ENCODE measurements at places on chromosomes 3 and 15. TPM values are rescaled to one million over a fixed set of nuclear protein-coding genes. Genes with fewer than 3 reads are reported as not detected.

DNA sequence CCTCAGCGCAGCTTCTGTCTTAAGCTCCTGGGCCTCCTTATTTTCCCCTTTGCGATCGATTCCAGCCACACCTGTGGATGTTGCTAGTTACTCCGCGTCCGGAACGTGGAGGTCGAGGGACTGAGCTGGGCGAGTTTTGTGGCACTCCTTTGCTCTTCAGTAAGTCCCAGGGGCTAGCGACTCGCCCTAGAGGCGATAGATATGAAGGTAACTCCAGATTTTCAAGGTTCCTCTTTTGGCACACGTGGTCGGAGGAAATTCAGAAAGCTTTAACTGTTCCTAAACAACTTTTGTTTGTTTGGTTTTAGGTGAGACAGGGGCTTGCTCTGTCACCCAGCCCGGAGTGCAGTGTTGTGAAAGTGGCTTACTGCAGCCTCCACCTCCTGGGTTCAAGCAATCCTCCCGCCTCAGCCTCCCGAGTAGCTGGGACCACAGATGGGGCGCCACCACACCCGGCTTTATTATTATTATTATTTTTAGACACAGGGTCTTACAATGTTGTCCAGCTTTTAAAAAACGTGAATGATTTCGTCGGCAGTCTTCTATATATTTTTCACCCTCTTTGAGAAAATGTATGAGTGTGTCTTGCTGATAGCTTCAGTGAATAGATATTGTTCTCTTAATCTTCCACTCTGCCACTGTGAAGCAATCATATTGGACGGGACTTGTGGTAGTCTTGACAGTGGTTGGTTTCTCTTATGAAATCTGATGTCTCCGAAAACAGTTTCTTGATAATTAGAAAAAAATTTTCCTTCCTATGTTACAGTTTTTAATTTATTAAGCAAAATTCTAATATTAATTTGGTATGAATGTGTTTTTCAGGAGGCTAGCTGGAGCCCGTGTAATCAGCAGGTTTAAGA lies 785 bp downstream of the MFSD1 start:
- H3K27me3 ChIP-seq = peaks cover 17% of the 10 kb centered on the region
- peak overlapping the region; percentile 83 for H3K27ac ChIP-seq
- peaks cover 3% of the 10 kb centered on the region for H3K36me3 ChIP-seq
- H3K4me1 ChIP-seq = peaks cover 16% of the 10 kb centered on the region
- H3K4me3 ChIP-seq = peak overlapping the region; percentile 90
- no peak for DNase-seq

DNA sequence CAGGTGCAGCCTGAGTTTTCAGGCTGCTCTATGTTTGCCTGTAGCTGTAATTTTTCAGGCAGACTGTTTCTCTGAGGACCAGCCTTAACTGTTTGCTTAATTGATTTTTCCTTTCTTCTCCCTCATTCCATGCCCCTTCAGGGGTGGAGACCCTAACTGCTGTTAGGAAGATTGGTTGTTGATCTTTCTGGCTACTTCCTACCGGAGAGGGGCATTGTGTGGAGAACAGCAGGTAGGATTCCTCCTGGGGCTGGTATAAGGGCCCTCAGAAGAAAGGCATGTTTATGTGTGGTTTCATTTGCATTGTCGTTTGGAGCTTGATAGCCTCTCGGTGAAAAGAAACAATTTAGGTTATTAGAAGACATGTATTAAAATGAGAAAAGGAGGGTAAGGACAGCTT lies 56.9 kb upstream of the GOLGA6L2 start:
- DNase-seq = no peak
- H3K27me3 ChIP-seq = no peaks in the 10 kb centered on the region
- H3K36me3 ChIP-seq = no peaks in the 10 kb centered on the region
- H3K4me3 ChIP-seq = no peak overlapping the region
- H3K4me1 ChIP-seq = no peaks in the 10 kb centered on the region

DNA sequence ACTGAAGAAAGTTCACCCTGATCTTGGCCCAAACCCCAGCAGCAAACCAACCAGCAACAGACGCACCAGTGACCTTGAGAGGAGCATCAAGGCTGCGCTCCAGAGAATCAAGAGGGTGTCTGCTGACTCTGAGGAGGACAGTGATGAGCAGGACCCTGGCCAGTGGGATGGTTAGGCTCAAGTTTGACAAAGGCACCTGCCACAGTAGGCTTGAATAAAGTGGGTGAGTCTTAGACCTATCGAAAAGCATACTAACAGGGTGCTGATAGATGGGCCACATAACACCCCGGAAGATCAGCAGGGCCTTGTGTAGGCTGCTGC lies 23.9 kb downstream of the WHAMM start:
- no peaks in the 10 kb centered on the region for H3K27me3 ChIP-seq
- peaks cover 26% of the 10 kb centered on the region for H3K4me1 ChIP-seq
- H3K4me3 ChIP-seq = no peak overlapping the region
- DNase-seq = no peak
- peak overlapping the region; percentile 86 for H3K27ac ChIP-seq

Gene PLCH1
- total RNA-seq = 5.1 TPM

Data from activated naive CD8-positive, alpha-beta T cell treated with anti-CD3 and anti-CD28 coated beads, Interleukin-2, amount 10 ng/mL, durations not matched to agents 7 days and 5 days (primary cell).